Activated CD8-positive, alpha-beta memory T cell treated with anti-CD3 and anti-CD28 coated beads for 36 hours (primary cell): ENCODE measurements at places on chromosomes 1 and 21. TPM values are rescaled to one million over a fixed set of nuclear protein-coding genes. Genes with fewer than 3 reads are reported as not detected.

GUCA2A gene
- total RNA-seq = not detected

DDR2 gene
- total RNA-seq = 0.17 TPM

SLC9C2 gene
- not detected for total RNA-seq

CEP170 gene
- total RNA-seq = 35.6 TPM

ELAPOR1 gene
- 12.5 TPM for total RNA-seq
